ENCODE measurements at places on chromosomes 1 and 21.
A peak's percentile ranks its signal among the peaks of the same experiment; 100 is the strongest.

- H3K27ac ChIP-seq = no peak within 1 kb of the TSS
- no peaks in the 10 kb centered on the region for H3K36me3 ChIP-seq
- peaks cover 11% of the 10 kb centered on the region for H3K4me1 ChIP-seq
- DNase-seq = peak; percentile 57
- H3K27me3 ChIP-seq = peaks cover 8% of the 10 kb centered on the region
Observed at GRCh38 chr1:242524571-242525359, at the start of gene PLD5. Gene PLD5, minus strand, starts transcription at chr1:242524697.

DNA sequence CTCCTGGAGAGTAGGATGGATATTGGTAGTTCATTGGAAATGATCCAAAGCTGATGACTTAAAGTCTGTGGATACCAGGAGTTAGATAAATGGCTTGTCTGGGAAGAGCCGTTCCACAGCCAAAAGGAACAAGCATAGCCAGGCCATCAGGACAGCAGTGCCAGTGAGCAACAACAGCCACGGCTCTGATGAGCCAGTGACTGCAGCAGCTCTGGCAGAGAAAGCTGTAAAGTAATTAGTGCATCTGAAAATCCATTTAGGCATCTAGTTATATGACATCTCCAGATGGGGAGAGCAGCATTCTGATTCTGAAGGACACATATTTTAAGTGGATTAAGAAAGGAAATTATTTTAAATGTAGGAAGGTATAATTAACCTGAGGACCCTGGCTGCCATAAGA lies 256.2 kb upstream of the PLXNA2 start:
- no peak for DNase-seq
- no peaks in the 10 kb centered on the region for H3K27me3 ChIP-seq
- H3K36me3 ChIP-seq = no peaks in the 10 kb centered on the region
- H3K4me3 ChIP-seq = no peak overlapping the region

- peak overlapping the region; percentile 94 for H3K4me3 ChIP-seq
- DNase-seq = no peak
- H3K4me1 ChIP-seq = peaks cover 63% of the 10 kb centered on the region
- H3K36me3 ChIP-seq = peaks cover 11% of the 10 kb centered on the region
- peak overlapping the region; percentile 99 for H3K27ac ChIP-seq
Observed at GRCh38 chr1:33348194-33348593, 27.3 kb upstream of the A3GALT2 start.

- no peaks in the 10 kb centered on the region for H3K27me3 ChIP-seq
- H3K4me3 ChIP-seq = peak overlapping the region; percentile 39
- peak overlapping the region; percentile 91 for H3K27ac ChIP-seq
Observed at GRCh38 chr1:44810101-44810761, 1.9 kb downstream of the BTBD19 start.

DNA sequence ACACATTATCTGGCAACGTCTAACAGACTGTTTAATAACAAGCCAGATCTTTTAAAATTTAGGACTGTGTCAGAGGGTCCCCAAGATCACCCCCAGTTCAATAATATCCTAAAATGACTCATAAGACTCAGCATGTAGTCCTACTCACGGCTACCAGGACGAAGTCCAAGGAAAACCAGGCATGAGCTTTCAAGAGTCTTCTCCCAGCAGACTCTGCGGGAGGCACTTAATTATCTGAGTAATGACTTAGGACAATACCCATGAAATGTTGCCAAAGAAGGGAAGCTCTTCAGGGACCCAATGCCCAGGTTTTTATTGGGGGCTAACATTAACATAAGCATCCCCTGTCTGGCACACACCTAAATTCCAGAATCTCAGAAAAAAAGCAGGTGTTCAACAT lies 7.0 kb downstream of the HFM1 start:
- H3K27ac ChIP-seq = no peak overlapping the region
- DNase-seq = no peak

GRCh38 chr1:214553142-214553710 lies 1.8 kb upstream of the PTPN14 start:
- no peaks in the 10 kb centered on the region for H3K27me3 ChIP-seq
- H3K27ac ChIP-seq = no peak overlapping the region
- no peaks in the 10 kb centered on the region for H3K36me3 ChIP-seq
- no peak overlapping the region for H3K4me3 ChIP-seq

DNA sequence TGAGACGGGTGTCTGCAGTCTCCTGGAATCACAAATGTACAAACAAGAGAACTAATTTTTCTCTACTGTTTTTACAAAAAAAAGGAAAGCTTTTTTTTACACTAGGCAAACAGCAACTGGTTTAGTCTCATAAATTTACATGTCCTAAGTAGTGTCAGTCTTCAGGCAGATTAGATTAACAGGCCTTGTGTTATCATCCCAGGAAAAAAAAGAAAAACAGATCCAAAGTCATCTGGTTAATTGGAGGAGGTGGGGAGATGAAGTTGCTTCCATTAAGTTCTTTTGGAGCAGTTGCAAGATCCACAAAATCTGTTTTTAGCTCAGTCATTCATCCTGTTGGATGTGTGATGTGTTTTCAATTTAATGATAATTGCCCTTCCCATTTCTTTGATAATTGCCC lies 363.5 kb upstream of the ADGRL2 start:
- no peak overlapping the region for H3K4me3 ChIP-seq
- H3K4me1 ChIP-seq = no peaks in the 10 kb centered on the region
- no peaks in the 10 kb centered on the region for H3K36me3 ChIP-seq

- H3K27me3 ChIP-seq = no peaks in the 10 kb centered on the region
- peaks cover 50% of the 10 kb centered on the region for H3K4me1 ChIP-seq
- H3K27ac ChIP-seq = no peak overlapping the region
- no peaks in the 10 kb centered on the region for H3K36me3 ChIP-seq
- H3K4me3 ChIP-seq = no peak overlapping the region
- DNase-seq = no peak
Observed at GRCh38 chr1:31666263-31666963, 21.7 kb upstream of the PEF1 start.

DNA sequence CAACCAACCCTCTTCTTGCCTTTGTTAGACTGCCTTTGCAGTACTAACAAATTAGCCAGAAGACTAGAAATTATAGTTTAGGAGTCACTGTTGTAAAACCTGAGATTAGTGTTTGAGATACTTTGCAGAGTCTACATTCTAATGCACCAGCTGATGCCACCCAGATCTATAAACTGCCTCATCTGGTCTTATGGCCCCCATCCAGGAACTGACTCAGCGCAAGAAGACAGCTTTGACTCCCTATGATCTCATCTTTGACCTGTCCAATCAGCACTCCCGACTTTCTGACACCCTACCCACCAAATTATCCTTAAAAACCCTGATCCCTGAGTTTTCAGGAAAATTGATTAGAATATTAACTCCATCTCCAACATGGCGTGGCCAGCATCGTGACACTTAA lies 334.6 kb downstream of the RGS7 start:
- H3K27me3 ChIP-seq = no peaks in the 10 kb centered on the region
- H3K4me1 ChIP-seq = no peaks in the 10 kb centered on the region
- H3K27ac ChIP-seq = no peak overlapping the region
- no peak overlapping the region for H3K4me3 ChIP-seq
- DNase-seq = no peak

DNA sequence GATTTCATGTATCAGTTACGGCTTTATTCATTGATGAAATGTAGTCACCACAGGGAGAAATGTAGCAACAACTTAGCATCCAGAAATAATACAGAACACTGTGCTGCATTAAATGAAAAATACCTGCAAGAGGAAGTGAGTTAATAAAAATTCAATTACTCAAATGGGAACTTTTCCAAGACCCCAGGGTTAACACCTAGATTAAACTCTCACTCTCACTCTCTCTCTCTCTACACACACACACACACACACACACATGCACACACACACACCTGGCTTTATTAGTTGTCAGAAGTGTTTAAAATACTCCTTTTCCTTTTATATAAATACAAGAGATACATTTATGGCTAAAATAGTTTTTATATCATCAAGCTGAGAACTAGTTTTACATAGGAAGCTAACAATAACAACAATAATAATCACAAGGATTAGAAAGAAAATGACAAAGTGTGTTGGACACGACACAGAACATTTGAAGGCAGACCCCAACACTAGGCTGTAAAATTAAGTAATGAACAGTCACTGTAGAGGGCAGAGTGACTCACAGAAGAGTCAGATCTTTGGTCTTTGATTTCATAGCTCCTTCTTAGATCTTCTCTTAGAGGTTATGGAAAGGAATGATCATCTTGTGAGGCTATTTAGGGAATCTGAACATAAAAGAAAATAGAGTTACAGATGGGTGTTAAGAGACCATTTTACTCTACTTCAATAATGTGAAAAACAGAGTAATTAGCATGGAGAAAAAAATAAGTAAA lies 1266.0 kb upstream of the ADGRL2 start:
- no peaks in the 10 kb centered on the region for H3K27me3 ChIP-seq
- H3K27ac ChIP-seq = no peak overlapping the region
- no peak overlapping the region for H3K4me3 ChIP-seq

DNA sequence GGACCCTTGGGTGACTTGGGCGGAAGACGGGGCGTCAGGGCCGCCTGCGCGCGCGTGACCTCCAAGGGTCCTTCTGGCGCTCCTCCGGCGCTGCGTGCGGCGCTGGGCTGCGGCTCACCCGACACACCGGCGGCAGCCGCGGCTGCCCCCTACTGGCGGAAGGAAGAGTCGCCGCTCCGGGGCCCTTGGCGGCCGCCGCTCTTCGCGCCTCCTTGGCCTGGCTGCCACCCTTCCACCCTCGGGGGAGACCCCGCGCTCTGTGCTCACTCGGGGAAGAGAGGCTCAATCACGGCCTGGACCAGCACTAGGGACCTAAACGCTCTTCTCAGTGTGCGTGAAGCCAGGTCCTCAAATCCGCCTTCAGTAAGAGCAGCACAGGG lies 89.7 kb downstream of the DMRTA2 start:
- H3K36me3 ChIP-seq = no peaks in the 10 kb centered on the region
- no peak overlapping the region for H3K27ac ChIP-seq
- H3K4me1 ChIP-seq = peaks cover 10% of the 10 kb centered on the region
- peak overlapping the region; percentile 50 for H3K4me3 ChIP-seq
- peak; percentile 34 for DNase-seq
- no peaks in the 10 kb centered on the region for H3K27me3 ChIP-seq

DNA sequence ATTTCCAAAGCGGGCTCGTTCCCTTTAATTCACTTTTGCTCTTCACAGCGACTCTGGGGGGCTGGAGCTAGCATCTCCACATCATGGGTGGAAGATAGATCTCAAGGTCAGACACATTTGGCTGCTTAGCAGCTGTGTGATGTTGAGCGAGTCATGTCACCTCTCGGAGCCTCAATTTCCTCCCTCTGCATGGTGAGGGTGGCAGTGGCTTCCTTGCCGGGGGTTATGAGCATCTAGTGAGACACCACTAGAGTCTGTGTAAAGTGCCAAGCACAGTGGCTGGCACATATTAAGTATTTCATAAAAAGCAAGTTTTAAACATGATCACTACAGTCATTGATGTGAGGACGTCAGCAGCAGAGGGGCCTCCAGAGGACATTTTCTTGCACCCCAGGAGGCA lies 16.9 kb upstream of the ECE1 start:
- H3K27me3 ChIP-seq = no peaks in the 10 kb centered on the region
- peaks cover 31% of the 10 kb centered on the region for H3K4me1 ChIP-seq
- H3K36me3 ChIP-seq = no peaks in the 10 kb centered on the region
- H3K4me3 ChIP-seq = no peak overlapping the region
- H3K27ac ChIP-seq = no peak overlapping the region

Data from heart left ventricle (tissue), 16 donors.